Uterus (tissue), 4 donors: ENCODE measurements at places on chromosomes 16 and 17. TPM values are rescaled to one million over a fixed set of nuclear protein-coding genes. Genes with fewer than 3 reads are reported as not detected.

The STH gene
- total RNA-seq, result not detected

The TBC1D3E gene
- not detected for total RNA-seq

The MT1F gene
- total RNA-seq, result not detected

The ZNF597 gene
- total RNA-seq, result 1.3 TPM

The TVP23A gene
- total RNA-seq, result 8.0 TPM

The CAPNS2 gene
- 2.1 TPM for total RNA-seq

The TEX14 gene
- 0.55 TPM for total RNA-seq

The PPP1R1B gene
- total RNA-seq, result 22.0 TPM

The COPZ2 gene
- 36.3 TPM for total RNA-seq

The PALB2 gene
- total RNA-seq, result 1.5 TPM

The LRRC37B gene
- total RNA-seq, result 12.0 TPM

The TBC1D3B gene
- not detected for total RNA-seq

The PGAP3 gene
- 19.8 TPM for total RNA-seq

The SULT1A4 gene
- 45.1 TPM for total RNA-seq

The ZG16B gene
- total RNA-seq, result 15.9 TPM

The GNGT2 gene
- 6.7 TPM for total RNA-seq

The KLHL10 gene
- total RNA-seq, result not detected

The FNDC8 gene
- not detected for total RNA-seq

The ALDH3A1 gene
- 1.7 TPM for total RNA-seq

The SLC26A11 gene
- total RNA-seq, result 10.0 TPM

The STUB1 gene
- 86.1 TPM for total RNA-seq

The ABCC3 gene
- 1.5 TPM for total RNA-seq

The KRTAP9-2 gene
- not detected for total RNA-seq

The KRT26 gene
- total RNA-seq, result not detected

The CA4 gene
- 2.6 TPM for total RNA-seq

The TP53TG3F gene
- total RNA-seq, result not detected

The ADAD2 gene
- total RNA-seq, result 0.88 TPM

The ABHD15 gene
- total RNA-seq, result 2.9 TPM

The BLMH gene
- total RNA-seq, result 68.8 TPM

The GPRC5C gene
- total RNA-seq, result 2.8 TPM

The NRN1L gene
- not detected for total RNA-seq

The IGFALS gene
- total RNA-seq, result not detected

The ITGA2B gene
- total RNA-seq, result 7.7 TPM

The CES5A gene
- total RNA-seq, result not detected

The TNFRSF12A gene
- total RNA-seq, result 12.6 TPM

The B9D1 gene
- total RNA-seq, result 3.8 TPM

The TTLL6 gene
- 0.91 TPM for total RNA-seq

The AP1G1 gene
- total RNA-seq, result 76.3 TPM

The SLC35G6 gene
- not detected for total RNA-seq

The C16orf92 gene
- total RNA-seq, result not detected
